ENCODE measurements at places on chromosomes 6 and 20.

DNA sequence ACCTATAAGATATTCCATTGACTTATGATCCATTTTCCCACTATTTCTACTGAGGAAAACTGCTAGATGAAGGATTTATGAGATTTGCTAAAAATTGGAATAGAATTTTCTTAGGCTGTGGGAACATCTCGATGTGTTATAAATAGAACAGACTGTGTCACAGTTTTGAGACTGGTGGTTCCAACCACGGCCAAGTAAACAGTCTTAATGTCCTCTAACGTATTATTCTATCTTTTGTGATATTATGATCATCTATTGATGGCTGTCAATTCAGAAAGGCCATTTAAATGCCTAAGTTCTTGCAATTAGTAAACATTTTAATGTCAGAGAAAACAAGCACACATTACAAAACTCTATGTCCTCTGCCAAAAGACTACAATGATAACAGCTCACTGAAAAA, 71.5 kb upstream of the PLN start:
- no peak for DNase-seq

DNA sequence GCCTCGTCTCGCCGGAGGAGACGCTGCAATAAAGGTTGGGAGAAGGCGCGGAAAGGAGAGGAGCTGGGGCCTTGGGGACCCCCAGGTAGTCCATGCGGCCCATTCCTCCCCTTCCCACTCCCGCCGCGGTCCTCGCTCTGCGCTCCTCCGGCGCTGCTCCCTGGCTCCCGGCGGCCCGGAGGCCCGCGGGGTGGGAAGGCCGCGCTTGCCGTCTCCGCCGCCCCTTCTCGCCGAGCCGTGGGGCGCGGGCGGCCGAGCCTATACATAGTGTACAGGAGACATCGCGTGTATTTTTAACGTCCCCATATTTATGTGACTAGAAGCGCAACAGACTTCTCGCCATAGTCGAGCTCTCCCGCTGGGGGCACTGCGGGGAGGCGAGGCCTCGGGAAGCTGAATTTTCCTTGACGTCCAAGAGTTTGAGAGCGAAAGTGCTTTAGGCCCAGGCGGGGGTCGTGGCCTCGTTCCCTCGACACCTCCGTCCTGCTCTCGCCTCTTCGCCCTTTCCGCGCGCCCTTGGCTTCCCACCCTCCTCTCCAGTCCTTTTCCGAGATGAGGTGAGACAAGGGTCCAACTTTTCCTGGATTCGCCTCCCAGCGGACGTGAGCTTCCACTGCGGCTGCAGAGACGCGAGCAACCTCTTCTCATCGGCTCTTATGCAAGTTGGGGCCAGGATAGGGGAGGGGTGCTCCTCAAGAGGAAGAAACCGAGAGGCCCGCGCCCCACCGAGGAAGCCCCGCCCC, 29.0 kb downstream of the SLC12A5 start:
- DNase-seq, result no peak

GRCh38 chr6:2794171-2794730, 29.1 kb downstream of the WRNIP1 start:
- no peak for DNase-seq

- no peak for DNase-seq
Measured at GRCh38 chr6:137697267-137697938, 169.7 kb upstream of the TNFAIP3 start.

- no peak for DNase-seq
Measured at GRCh38 chr6:151239603-151240035, at the start of gene AKAP12. AKAP12 (plus strand) TSS chr6:151239967; CDS start chr6:151240563, 596 bp downstream.

GRCh38 chr6:54044059-54044458, 67.2 kb upstream of the MLIP start:
- no peak for DNase-seq

DNA sequence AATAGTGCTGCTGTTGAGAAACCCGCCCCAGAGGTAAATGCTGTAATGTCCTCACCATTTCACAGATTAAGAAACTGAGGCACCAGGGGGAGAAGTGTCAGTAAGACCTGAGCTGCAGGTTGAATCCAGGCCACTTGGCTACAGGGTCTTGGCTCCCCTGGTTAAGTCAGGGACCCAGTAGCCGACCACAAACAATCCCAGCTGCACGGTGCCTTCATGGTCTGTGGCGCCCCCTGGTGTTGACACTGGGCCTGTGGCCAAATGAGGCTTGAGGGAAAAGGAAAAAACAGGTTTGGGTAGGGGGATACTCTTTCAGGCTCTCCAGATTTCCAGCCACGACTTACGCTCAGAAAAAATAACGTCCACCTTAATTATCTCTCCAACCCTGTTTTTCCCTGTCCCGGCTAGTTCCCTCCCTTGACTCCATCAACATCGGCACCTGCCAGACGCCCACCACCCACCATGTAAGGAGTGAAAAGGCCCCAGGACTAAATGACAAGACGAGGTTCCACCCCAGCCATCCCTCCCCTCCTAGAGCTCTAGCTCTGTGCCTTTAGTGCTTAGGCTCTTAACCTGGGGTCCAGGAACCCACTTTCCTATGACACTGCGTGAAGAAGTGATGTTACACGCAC, 47.7 kb upstream of the POLR1H start:
- no peak for DNase-seq

DNA sequence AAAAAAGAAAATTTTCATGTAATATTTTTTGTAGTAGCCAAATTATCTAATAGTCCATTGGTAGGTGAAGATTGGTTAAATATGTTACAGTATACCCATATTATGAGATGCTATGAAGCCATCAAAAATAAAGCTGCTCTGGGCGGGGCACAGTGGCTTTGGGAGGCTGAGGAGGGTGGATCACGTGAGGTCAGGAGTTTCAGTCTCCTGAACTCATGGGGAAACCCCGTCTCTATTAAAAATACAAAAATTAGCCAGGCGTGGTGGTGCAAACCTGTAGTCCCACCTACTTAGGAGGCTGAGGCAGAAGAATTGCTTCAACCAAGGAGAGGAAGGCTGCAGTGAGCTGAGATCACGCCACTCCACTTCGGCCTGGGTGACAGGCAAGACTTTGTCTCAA, 360.5 kb downstream of the KIF16B start:
- no peak for DNase-seq

DNA sequence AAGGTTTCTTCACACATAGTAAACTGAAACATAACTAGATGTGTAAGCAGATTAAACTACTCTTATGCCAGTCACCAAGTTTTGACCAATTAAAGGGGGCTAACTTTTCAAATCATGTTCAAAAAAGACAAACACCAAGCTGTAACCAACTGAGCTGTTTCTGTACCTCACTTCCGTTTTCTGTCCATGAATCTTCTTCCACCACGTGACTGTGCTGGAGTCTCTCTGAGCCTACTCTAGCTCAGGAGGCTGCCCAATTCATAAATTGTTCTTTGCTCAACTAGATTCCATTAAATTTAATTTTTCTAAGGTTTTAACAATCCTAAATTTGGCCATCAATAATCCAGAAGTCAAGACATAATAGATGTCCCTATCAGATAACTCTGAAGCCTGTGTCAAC, 229.4 kb downstream of the FNDC1 start:
- DNase-seq, result no peak

DNA sequence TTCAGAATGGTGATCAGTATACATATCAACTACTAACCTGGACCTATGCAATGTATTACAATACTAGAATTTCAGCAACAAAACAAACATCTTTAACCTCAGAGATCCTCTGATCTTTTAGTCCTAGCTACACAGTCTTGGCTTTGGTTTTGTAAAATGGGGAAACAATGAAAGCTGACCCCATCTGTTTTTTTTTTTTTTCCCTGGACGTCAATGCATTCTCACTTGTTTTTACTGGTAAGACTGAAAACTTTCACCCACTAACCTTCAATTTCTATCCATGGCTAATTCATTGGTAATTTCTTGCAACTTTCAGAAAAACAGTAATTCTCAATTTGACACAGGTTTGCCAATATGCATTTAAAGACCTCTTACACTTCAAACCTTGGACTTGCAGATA, 3.0 kb downstream of the KIF13A start:
- DNase-seq, result no peak

GRCh38 chr6:166898910-166899309, 57.4 kb downstream of the RNASET2 start:
- DNase-seq, result no peak

GRCh38 chr6:111985202-111985731, 68.6 kb upstream of the CCN6 start:
- DNase-seq, result no peak

- DNase-seq, result no peak
Measured at GRCh38 chr20:5190444-5190843, 63.6 kb downstream of the CDS2 start.

DNA sequence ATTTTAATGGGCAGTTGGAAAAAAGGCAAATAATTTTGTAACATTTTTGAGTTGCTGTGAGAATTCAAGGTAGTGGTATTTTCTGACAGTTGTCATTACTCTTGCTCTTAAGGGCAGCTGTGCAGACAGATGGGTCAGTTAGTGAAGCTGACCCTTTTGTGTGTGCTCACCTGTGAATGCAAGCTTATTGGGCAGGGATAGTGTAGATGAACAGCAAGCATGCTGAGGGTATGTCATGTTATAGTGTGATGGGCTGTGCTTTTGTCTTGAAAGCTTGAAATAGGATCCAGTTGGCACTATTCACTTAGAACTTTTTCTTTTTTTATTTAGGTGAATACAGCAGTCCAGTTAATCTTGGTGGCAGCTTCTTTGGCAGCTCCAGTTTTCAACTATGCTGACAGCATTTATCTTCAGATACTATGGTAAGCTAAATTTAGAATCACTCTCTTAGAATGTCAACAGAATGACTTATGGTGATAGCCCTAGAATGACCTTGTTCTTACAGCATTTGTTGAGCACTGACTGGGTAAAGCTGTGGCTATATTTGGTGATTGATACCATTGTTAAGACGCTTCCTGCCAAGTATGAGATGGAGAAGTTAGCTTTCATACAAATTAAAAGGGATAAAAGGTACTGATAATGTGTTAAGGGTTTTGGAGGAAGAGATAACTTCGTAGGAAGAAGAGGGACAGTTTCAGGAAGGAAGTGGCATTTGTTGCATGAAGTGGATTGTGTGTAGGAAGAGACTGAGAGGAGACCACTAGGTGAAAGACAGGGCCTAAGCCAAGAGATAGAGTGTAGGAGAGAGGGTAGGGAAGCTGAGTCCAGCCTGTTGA, 19.5 kb downstream of the LRRN4 start:
- no peak for DNase-seq

GRCh38 chr6:3757241-3757641, 5.7 kb upstream of the PXDC1 start:
- peak; percentile 57 for DNase-seq

GRCh38 chr6:35195120-35195780, 18.5 kb upstream of the SCUBE3 start:
- no peak for DNase-seq

DNA sequence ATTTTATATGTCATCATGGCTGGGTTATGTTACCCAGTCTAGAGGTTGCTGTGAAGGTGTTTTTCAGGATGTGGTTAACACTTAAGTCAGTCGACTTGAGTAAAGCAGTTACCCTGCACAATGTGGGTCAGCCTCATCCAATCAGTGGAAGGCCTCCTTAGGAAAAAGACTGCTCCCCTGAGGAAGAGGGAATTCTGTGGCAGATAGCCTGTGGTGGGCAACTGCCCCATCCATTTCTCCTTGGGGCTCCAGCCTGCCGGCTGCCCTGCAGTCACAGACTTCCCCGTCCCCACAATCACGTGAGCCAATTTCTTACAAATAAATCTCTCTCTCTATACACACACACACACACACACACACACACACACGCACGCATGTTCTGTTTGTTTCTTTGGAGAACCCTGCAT, 34.5 kb upstream of the MPC1 start:
- no peak for DNase-seq

GRCh38 chr6:142189057-142189456, 42.0 kb downstream of the VTA1 start:
- no peak for DNase-seq

DNA sequence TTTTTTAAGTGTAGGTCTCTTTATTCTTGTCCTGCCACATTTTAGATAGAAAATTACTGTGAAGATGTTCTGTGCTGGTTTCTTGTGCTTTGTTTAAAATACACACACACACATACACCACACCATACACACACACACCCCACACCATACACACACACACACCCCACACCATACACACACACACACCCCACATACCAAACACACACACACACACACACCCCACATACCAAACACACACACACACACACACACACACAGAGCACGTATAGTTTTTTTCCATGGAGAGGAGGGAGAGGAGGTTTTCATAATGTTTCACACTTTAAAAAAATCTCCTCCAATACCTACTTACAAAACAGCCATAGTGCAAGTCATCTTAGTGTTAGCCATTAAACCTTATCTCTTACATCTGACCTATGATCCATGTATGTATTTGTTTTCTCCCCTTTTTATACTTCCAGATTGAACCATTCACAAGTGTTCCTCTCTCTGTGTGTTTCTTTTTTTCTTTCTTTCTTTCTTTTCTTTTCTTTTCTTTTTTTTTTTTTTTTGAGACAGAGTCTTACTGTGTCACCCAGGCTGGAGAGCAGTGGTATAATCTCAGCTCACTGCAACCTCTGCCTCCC, 19.7 kb upstream of the CITED2 start:
- no peak for DNase-seq

DNA sequence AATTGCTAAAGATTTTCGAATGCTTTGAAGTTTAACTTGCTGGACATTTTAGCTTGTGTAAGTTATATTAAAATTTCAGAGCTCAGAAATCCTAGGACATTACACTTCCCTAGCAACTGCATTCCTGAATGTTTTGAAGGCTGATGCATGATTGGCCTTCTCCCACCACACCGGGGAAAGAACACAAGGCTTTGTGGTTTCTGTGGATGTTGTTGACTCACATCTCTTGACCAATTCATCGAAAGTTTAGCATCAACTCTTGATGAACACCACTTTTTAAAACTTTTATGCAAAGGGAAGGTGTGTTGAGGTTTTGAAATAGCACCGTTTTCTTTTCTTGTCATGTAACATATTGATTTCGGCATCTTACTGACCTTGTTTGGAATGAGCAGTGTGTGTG, 81.1 kb downstream of the RIMS1 start:
- DNase-seq, result no peak

DNA sequence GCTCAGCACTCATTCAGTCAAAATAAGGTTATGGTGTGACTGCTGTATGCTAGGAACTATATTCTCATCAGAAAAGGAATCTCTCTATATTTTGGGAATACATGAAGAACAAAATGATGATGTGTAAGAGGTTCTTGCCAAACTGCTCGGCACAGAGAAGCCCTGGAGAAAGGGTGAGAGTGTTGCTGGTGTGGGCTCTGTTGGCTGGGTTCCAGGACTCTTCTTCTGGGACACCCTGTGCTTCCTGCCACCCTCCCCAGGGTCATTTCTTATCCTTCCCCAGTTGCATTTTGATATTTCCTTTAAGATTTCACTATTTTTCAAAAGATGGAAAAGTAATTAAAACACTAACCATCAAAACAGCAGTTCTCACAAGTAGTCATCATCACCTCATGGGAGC, 28.8 kb downstream of the CST1 start:
- DNase-seq, result no peak

All from DMS 273 treated with DMSO at 0.1 percent for 48 hours (cell line).